ENCODE measurements at places on chromosomes 4 and X.

DNA sequence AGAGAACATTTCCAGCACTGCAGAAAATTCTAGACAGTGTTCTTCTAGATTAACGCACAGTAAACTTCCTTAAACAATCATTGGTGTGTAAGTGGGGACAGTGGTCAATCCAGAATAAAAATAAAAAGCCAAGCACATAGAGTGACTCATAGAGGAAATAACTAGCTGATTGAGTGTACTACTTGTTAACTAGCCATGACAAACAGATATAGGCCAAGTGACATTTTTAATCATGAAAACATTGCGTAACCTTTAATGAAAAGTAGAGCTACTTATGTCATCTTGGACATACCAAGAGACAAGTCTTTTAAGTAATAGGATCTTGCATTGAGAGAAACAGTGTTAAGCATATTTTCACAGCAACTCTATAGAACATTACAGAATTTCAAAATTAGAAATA is 233.9 kb upstream of the MAB21L2 start:
- DNase-seq: no peak
- H3K36me3 ChIP-seq: peaks cover 8% of the 10 kb centered on the region
- H3K27me3 ChIP-seq: no peaks in the 10 kb centered on the region
- no peak overlapping the region for H3K27ac ChIP-seq
- peaks cover 3% of the 10 kb centered on the region for H3K4me1 ChIP-seq
- H3K4me3 ChIP-seq: no peak overlapping the region

- H3K27me3 ChIP-seq: peaks cover 3% of the 10 kb centered on the region
- DNase-seq: no peak
- H3K4me1 ChIP-seq: peaks cover 3% of the 10 kb centered on the region
- no peaks in the 10 kb centered on the region for H3K36me3 ChIP-seq
- no peak overlapping the region for H3K27ac ChIP-seq
These were observed 38.7 kb upstream of the JADE1 start for GRCh38 chr4:128770807-128771206.

DNA sequence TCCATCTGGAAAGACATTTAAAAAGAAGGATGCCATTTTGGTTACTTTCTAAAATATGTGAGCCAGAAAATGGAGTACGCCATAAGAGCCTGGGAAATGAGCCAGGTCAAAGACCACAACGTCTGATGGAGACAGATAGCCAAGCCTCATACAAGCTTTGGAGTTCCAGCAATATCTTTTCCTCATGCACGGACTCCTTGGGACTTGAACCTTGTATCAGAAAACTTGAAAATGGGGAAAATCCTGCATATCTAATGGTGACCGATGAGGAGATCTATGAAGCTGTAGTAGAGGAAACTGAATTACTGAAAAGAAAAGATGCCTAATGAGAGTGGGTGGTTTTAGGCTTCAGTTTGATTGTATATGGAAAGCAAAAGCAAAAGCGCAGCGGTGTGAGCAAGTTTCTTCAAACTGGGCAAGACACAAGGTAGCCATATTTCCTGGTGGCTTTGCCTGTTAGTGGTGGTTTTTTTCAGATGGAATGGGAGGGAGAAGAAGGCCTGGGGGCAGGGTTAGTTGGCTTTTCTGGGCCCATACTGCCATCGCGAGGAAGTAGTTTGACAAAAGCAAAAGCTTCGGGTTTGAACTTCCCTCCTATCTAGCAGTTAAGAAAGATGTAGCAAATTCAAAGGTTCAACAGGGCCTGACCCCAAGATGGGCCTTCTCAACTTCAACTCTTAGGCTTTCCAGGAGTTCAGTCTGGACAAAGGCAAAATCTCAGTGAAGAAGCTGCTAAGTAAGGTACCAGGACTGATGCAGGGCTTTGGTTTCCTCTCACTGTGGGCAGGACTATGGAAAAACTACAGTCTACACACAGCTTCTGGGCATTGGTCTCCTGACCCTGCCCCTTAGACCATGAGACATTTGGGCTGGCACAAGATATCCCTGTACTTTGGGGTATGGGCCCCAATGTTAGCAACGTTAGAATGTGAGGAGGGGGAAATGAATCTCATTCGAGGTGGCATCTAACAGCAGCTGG is 210.0 kb upstream of the STK26 start:
- H3K4me3 ChIP-seq: peak overlapping the region; percentile 74
- peak overlapping the region; percentile 98 for H3K27ac ChIP-seq
- DNase-seq: peak; percentile 83

GRCh38 chr4:151227731-151228130 is 49.2 kb upstream of the PRSS48 start:
- H3K27me3 ChIP-seq: peaks cover 5% of the 10 kb centered on the region
- no peak overlapping the region for H3K27ac ChIP-seq
- H3K4me1 ChIP-seq: no peaks in the 10 kb centered on the region
- H3K36me3 ChIP-seq: no peaks in the 10 kb centered on the region
- no peak for DNase-seq
- H3K4me3 ChIP-seq: no peak overlapping the region

GRCh38 chr4:138573246-138573645 is 331.1 kb upstream of the SLC7A11 start:
- no peaks in the 10 kb centered on the region for H3K36me3 ChIP-seq
- H3K27ac ChIP-seq: no peak overlapping the region
- DNase-seq: no peak
- H3K4me3 ChIP-seq: no peak overlapping the region
- H3K27me3 ChIP-seq: no peaks in the 10 kb centered on the region
- no peaks in the 10 kb centered on the region for H3K4me1 ChIP-seq

- no peak for DNase-seq
- H3K27me3 ChIP-seq: no peaks in the 10 kb centered on the region
- peaks cover 1% of the 10 kb centered on the region for H3K36me3 ChIP-seq
- no peak overlapping the region for H3K4me3 ChIP-seq
These were observed 14.1 kb upstream of the TCEANC start for GRCh38 chrX:13638826-13639225.
